NCI-H1048 (cell line): ENCODE measurements at places on chromosomes 13 and 19.
A peak's percentile ranks its signal among the peaks of the same experiment; 100 is the strongest.

- no peak for DNase-seq
Observed at GRCh38 chr13:30859326-30859725, 46.7 kb upstream of the MEDAG start.

- DNase-seq, result no peak
Observed at GRCh38 chr13:72599178-72599743, 128.2 kb downstream of the MZT1 start.

DNA sequence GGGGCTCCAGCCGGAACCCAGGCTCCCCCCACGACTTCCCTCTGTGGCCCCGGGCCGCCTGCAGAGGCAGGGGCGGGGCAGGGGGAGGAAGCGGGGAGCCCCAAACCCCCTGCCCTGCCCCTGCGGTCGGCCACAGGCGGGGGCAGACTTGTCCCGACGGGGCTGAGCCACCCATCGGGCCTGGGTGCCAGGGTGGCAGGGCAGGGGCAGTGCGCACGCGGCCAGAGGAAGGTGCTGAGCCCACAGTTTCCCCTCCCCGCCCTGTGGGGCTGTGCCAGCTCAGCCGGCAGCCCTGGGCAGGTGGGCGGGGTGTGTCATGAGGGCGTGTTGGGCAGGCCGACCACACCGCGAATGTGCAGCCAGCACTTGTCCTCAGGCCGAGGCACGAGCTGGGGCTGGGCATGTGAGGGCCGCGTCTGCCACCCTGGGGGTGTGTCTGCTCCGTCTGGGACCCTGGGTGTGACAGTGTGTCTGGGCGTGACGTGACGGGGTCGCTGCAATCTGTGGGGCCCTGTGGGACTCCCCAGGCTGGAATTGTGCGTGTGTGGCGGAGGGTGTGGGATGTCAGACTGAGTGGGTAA lies 17.7 kb downstream of the CCDC97 start:
- DNase-seq, result no peak

GRCh38 chr13:23794267-23795161 lies 94.7 kb downstream of the MIPEP start:
- no peak for DNase-seq

DNA sequence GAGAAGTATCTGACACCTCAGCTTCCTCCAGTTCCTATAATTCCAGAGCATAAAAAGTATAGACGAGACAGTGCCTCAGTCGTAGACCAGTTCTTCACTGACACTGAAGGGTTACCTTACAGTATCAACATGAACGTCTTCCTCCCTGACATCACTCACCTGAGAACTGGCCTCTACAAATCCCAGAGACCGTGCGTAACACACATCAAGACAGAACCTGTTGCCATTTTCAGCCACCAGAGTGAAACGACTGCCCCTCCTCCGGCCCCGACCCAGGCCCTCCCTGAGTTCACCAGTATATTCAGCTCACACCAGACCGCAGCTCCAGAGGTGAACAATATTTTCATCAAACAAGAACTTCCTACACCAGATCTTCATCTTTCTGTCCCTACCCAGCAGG lies 3.1 kb downstream of the KLF5 start:
- DNase-seq, result no peak

DNA sequence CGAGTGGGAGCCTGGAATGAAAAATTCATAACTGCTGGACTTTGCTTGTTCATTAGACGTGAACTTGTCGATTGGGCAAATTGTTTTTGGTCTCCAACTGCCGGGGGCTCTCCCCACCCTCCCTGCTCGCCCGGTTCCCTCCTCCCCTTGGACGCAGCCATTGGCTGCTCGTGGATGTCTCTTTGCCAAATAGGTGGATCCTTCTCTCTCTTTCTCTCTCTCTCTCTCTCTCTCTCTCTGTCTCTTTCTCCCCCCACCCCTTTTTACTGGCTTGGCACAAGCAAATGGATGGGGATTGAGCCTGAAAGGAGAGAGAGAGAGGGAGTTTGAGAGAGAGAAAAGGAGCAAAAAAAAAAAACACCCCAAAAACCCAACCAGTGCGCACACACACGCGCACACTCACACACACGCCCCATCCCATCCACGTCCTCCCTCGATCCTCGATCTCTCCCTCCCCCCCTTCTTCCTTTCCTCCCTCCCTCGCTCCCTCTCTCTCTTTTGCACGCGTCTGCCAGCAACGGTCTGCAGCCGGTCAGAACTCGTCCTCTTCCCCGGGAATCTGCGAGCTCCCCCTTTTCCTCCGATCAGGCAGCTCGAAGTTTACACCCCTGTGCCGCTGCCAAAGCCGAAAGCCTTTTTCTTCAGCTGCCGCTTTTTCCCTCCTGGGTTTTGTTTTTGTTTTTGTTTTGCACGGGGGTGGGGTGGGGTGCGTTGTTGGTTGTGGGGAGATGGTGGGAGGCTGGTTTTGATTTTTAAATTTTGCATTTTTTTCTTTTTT lies 27.8 kb downstream of the NFIX start:
- peak; percentile 57 for DNase-seq

DNA sequence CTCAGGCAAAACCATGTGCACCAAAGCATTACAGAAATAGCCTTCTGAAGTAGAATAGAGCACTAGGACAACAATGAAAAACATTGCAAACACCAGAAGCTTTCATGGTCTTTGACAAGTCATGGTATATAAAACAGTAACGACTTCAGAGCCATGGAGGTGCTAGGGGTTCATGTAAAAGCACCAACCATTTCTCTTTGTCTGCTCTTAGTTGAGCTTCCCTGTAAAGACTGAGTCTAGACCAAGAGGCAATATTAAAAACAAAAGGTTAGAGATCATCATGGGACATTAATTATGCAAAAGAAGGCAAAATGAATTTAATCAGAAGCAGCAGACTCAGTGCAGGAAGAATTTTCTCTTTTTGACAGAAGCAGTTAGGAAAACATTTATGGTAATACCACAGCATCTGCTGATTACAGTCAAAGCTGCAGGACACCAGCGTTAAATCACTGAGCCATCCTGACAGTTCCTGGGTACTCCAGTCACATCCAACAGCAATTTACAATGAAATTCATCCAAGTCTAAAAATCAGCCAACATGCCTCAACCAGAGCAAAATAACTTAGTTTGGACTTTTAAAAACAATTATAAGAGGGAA lies 476.8 kb downstream of the DIAPH3 start:
- no peak for DNase-seq

DNA sequence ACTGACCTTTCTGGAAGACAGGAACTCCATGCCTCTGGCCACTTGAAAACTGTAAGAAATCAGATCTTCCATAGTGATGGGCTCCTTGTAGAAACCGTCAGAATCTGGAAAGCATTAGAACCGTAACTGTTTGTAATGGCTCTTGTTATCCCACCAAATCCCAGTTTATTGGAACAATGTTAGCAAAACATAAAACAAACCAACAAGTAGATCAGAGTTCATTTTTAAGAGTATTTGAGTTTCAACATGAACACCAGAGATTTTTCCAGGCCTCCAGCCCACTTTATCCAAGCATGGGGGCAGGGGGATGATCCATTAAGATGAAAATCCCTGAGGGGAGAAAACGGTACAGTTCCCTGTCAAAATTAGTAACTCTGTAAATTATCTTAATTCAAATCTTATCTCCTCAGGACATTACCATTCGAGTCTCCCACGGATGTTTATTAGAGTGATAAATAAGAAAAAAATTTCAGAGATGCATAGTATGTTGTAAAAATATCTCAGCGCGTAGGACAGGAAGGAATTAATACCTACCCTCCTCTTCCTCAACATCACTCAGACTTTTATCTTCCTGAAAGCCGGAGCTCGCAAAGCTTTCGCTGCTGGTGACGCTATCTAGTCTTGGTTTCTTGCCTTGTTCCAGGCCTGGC lies 172.5 kb downstream of the FLT1 start:
- DNase-seq, result no peak

- DNase-seq, result no peak
Observed at GRCh38 chr19:35291259-35291658, 702 bp upstream of the MAG start.

GRCh38 chr19:791007-791566 lies 6.2 kb upstream of the PTBP1 start:
- DNase-seq, result no peak

DNA sequence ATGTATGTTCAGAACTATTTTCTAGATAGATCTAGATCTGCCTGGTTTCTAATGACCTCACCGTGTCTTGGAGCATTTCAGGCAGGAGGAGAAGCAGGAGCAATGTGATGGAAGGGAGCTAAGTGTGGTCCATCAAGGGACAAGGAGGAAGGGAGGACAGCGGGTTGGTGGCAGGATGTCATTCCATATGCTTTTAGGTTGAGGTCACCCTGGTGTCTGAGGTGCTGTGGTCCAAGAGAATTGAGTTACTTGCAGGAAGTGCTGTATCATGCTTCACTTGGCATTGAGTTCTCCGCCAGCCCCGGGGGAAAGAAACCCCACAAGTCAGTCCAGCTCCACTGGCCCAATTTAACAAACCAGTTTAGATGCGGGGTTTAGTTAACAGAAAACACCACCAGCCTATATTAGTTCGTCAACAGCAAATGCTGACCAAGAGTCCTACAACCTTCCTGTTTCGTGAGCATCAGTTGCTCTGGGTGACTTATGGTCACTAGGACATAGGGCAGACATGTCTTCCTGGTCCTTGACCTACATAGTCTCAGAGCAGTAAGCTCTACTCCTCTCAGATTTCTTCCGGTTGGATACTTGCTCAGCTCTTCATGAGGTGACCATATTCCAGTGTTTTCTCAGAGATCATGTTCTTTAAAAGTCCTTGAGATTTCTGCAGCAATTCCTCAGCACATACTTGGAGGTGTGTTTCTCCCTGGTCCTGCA lies 79.4 kb downstream of the MBNL2 start:
- DNase-seq, result no peak

DNA sequence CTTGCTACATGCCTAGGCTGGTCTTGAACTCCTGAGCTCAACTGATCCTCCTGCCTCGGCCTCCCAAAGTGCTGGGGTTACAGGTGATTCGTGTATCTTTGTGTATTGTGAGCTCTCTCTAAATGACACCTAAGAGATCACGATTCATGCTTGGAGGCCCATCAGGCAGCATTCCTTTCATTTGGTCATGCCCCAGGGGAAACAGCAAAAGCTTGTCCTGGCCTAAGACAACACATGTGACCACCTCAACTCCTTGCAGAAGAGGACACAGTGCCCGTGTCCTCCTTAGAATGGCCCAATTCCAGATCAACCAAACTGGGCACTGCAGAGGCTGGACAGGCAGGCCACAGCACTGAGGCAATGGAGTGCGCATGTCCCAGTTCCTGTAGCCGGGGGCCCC lies 32.5 kb downstream of the ZC3H4 start:
- no peak for DNase-seq

GRCh38 chr13:98710521-98710920 lies 42.0 kb downstream of the SLC15A1 start:
- DNase-seq, result no peak

DNA sequence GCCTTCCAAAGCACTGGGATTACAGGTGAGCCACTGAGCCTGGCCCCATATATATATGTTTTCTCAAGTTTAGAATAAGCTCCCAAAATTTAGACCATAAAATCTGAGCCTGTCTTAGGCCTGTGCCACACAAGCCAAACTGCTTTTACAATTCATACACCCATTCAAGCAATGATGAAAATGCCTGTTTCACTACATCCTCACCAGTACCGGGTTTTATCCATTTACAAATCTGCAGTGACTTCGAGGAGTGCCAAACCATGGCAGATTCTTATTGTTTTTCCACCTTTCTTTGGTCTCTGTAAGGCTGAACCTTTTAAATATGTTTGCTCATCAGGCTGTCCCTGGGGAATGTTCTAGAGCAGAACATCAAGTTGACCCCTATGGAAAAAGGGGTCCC lies 9.6 kb upstream of the NFIC start:
- DNase-seq, result no peak

DNA sequence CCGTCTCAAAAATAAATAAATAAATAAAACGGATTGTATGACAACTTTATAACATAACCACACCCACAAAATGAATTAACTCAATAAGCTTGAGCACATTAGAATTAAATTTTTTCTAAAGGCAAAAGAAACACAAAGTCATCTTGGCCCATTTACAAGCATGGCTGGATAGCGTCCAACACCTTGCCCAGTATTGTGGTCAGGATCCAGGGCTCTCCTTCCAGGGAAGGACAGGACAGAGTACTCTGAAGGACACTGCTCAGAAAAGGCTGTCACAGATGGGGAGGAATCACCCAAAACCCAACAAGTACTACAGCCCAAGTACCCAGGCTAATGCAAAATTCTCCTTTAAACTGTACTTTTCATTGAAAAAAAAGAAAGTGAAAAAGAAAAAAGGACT lies 27.1 kb downstream of the SUGP2 start:
- DNase-seq, result no peak

- no peak for DNase-seq
Observed at GRCh38 chr13:33994826-33995502, 177.0 kb downstream of the RFC3 start.

DNA sequence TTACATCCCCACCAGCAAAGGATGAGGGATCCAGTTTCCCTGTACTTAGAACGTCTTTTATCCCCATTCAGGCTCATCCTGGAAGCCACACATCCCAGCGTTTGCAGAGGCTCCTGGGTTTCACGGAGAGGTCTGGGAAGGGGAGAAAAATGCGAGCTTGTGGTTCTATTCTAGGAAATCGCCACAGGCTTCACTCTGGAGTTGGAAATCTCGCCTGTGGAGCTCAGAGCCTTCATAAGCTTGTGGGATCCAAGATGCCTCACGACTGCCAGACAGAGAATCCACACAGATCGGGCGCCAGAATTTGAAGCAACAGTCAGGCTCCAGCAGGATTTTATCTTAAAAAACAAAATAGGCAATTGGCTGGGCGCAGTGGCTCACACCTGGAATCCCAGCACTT lies 157.9 kb downstream of the PTPRS start:
- DNase-seq, result no peak

DNA sequence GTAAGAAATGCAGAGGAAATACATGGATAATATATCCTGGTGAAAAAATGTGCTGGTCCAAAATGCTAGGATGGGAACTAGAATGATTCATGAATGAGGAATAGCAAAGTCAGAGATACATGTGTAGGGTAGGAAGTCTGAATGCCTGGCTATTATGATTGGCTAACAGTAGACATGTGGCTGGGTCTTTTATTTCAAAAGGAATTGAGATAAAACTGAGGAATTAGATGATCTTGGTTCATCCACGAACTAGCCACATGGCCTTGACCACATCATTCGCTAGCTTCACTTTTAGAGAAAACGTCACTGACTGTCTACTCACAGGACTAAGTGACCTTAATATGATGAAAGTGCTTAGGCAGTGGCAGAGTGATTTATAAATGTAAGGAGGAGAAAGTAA lies 103.1 kb downstream of the TRPC4 start:
- DNase-seq, result no peak

- DNase-seq, result no peak
Observed at GRCh38 chr19:35712567-35713505, 5.0 kb upstream of the KMT2B start.
